ENCODE measurements at places on chromosomes 2 and 18. TPM values are rescaled to one million over a fixed set of nuclear protein-coding genes. Genes with fewer than 3 reads are reported as not detected.

ATP6V1C2 gene
- not detected for total RNA-seq

ANKRD62 gene
- total RNA-seq, result not detected

MRPS9 gene
- total RNA-seq, result 13.7 TPM

CAPN14 gene
- total RNA-seq, result not detected

MEP1B gene
- not detected for total RNA-seq

RGPD4 gene
- not detected for total RNA-seq

IL1RL2 gene
- 0.88 TPM for total RNA-seq
